ENCODE measurements at places on chromosomes 7 and 10.

- no peak for DNase-seq
Measured at GRCh38 chr10:122992031-122992585, 11.9 kb downstream of the PSTK start.

GRCh38 chr7:89002981-89003956 lies 207.7 kb upstream of the TEX47 start:
- DNase-seq: no peak

- DNase-seq: no peak
Measured at GRCh38 chr10:124493214-124493882, 31.7 kb downstream of the LHPP start.

DNA sequence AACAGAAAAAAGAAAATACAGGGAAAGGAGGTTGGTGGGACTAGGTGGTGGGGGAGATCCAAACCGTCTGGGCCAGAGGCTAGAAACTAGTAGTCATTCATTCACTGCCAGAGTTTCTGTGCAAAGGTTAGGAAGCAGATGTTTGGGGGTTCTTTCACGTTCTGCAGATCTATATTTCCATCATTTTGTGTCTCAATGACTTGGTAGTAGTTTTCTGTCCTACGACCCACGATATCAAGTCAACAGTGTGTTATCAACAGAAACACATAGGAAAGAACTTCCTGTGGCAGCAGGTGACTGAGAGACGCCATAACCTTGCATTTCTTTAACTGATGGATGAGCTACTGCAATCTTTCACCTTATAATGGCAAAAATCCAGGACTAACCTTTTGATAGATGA lies 1.8 kb downstream of the CEP55 start:
- no peak for DNase-seq

GRCh38 chr7:66517212-66517909 lies 111.3 kb upstream of the KCTD7 start:
- DNase-seq: no peak

GRCh38 chr10:17622061-17622460 lies 4.9 kb upstream of the HACD1 start:
- DNase-seq: no peak

DNA sequence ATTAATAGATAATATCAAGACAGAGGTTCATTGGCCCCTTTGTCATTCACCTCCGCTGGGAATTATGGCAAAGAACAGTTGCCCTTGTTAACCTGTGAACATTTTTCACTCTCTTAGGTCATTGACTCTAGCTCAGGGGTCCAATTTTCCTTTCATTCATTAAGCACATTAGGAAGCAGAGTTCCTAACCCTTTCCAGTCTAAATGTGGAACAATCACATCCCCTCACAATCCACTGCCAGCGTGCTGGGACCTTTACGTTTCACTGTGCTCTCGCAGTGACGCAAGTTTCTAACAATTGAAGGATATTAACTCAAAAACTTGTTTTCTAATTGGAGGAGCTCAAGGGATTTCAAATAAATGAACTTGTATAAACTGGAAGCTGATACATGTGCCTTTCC lies 79.3 kb upstream of the MEOX2 start:
- no peak for DNase-seq

DNA sequence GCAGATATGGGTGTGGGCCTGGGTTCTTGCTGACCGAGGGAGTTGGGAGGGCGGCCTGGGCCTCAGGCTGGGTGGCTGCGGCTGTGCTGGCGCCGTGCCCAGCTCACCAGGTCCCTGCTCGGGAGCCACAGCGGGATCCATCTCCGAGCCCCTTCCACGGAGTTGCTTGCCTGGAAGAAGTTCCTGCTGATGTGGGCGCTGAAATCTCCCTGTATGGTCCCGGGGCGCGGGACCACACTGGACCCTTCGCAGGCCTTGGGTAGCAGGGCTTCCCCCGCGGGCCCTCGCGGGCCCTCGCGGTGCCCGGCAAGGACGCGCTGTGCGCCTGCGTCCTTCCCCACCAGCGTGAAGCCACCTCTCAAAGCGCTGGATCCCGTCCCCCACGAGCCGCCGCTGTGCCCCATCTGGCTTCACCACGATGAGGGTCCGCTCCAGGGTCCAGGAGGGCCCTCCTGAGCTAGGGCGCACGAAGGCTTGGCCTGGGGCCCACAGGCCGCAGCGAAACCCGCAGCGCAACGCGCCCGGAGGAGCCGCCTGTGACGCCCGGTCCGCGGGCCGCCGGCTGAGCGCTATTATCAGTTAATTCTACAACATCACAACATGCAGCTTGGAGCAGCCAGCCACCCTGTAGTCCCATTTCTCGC lies 31.5 kb downstream of the RAB19 start:
- DNase-seq: no peak

GRCh38 chr7:50262446-50262845 lies 42.1 kb upstream of the IKZF1 start:
- DNase-seq: no peak

- no peak for DNase-seq
Measured at GRCh38 chr7:129341212-129341611, 93.0 kb upstream of the STRIP2 start.

- DNase-seq: no peak
Measured at GRCh38 chr7:120709252-120709971, 148.5 kb downstream of the TSPAN12 start.

- no peak for DNase-seq
Measured at GRCh38 chr10:27949528-27950241, 49.2 kb downstream of the ODAD2 start.

- no peak for DNase-seq
Measured at GRCh38 chr7:380711-381210, 90.8 kb downstream of the FOXL3 start.

DNA sequence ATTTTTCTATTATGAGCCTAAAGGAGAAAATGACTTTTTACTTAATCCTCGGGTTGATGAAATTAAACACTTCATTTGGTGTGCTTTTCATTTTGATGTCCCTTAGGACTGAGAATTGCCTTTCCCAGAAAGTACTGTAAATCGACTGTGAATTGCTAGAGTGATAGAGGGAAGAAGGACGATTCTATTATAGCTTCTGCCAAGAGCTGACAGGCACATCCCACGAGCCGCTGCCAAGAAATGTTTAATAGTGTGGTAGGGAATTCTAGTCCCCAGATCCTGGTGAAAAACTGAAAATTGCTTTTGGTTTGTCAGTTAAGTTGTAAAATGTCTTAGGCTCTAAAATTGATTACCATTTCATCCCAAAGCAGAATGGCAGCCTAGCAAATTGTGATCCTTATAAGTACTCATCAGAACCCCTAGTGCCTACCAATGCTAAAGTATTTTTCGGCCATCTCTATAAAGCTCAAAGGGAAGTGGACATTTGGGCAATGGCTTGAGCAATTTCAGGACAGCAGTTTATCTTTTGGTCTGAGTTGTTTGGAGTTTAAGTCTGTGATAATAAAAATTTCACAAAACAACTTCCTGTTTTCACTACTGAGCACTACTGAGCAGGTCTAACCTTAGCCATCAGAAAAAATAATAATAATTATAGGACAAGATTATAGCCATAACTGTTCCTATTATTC lies 44.6 kb upstream of the HYCC1 start:
- no peak for DNase-seq

DNA sequence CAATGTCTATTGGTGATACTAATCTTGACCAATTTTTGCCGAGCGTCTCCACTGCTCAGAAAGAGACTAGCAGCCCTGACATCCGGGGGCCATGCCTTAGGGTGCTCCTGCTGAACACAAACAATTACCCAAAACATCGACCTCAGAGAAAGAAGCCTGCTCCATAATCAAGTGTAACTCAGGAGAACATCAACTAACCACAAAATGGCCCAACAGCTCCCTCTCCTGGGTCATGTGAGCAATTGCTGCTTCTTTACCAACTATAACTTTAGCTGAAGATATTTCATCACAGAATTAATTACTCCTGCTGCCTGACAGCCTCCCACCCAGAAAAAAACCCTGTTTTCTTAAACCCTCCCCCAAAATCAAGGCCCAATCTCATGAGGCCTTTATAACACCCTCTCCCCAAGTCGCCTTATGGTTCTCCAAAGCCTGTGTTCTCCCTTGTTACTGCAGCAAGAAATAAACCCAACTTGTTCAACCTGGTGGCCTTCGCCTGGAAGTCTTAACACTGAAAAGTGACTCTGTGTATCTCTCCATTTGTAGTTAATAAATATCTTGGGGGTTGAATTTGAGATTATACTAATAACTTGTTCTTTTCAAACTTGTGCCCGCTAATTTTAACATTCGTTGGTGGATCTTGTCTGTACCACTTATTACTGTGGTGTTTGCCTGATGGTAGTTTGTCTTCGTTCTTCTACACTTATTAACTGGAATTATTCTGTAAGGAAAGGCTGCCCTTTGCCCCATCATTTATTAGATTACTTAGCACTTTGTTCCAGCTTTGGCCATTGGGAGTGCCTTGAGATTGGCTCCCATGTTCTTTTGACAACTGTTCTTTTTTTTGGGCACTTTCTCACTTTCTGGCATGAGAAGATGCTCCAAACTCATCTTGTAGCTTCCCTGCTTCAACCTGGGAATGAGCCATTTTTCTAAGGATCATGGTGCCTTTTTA lies 21.2 kb upstream of the RAMP3 start:
- peak; percentile 52 for DNase-seq

GRCh38 chr7:157459966-157460365 lies 123.2 kb downstream of the DNAJB6 start:
- DNase-seq: no peak

DNA sequence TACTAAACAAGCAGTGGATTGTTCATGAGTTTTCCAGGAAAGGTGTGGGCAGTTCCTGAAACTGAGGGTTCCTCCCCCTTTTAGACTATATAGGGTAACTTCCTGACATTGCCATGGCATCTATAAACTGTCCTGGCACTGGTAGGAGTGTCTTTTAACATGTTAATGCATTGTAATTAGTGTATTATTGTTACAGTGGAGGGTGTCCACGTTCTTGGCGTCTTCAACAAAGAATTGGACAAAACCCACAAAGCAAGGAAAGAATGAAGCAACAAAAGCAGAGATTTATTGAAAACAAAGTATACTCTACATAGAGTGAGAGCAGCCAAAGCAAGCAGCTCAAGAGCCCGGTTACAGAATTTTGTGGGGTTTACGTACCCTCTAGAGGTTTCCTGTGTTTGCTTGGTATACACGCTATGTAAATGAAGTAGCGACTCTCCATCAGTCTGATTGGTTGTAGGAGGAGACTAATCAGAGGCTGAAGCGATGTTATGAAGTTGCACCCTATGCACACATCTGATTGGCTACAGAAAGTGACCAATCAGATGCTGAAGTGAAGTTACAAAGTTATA lies 175.2 kb downstream of the NSUN6 start:
- no peak for DNase-seq

GRCh38 chr7:34787586-34787985 lies 129.6 kb downstream of the NPSR1 start:
- no peak for DNase-seq

- no peak for DNase-seq
Measured at GRCh38 chr7:17663061-17663675, 277.1 kb downstream of the SNX13 start.

DNA sequence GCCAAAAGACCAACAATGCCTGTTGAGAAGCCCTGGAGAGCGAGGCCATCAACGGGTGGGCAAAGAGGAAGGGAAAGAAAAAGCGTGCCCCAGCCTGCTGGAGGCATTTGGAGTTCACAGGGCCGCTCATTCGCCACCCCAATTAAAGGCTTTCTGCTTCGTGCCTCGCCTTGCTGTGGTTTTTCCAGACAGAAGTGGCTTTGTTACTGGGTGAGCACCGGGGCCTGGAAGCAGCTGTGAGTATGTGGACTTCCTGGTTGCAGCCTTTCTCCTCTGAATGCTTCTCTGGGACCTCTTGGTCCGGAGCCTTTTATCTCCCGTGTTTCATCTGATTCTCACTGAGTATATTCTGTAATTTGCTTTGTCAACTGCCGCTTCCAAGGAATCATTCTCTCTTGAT lies 118.1 kb upstream of the EGR2 start:
- DNase-seq: no peak

DNA sequence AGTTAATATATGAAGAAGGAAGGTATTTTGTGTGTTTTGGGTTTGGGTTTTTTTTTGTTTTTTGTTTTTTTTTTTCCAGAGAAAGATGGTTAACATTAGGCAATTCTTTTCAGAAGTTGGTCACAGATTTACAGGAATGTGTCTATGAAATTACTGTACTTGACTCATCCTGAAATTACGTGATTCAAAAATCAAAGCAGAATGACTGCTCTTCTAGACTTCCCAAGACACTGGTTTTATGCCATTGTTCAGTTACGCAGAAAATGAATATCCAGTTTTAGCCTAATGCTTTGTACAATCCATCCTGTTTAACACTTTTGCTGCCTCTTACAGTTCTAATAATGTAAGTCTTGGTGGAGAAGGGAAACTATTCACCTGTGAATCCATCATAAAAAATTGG lies 39.7 kb upstream of the CELF2 start:
- DNase-seq: no peak

DNA sequence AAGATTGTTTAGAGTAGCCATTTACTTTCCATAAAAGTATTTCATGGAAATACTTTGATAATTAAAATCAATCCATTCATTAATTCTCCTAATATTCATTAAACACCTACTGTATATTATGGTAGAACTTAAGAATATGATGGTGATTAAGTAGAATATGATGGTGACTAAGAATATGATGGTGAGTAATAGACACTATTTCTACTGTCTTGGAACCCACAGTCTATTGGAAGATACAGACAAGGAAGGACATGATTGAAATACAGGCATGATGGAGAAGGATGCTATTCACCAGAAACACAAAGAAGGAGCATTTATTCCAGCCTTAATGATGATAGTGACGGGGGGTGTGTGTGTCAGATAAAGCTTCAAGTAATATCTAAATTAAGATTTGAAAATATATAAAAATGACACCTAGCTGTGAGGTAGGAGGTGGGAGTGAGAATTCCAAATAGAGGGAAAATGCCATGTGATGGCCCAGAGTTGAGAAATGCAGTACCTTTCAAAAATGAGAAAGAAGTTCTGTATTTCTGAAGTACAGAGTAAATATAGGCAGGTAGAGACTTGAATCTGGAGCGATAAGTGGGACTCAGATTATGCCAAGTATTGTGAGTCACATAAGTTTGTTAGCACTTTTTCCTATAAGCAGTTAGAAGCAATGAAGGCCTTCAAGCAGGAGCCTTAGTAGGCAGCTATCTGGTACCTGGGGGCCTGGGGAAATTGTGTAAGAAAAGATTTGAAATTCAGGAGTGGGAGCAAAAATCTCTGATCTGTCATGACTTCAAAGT lies 12.5 kb upstream of the CDK13 start:
- DNase-seq: no peak

DNA sequence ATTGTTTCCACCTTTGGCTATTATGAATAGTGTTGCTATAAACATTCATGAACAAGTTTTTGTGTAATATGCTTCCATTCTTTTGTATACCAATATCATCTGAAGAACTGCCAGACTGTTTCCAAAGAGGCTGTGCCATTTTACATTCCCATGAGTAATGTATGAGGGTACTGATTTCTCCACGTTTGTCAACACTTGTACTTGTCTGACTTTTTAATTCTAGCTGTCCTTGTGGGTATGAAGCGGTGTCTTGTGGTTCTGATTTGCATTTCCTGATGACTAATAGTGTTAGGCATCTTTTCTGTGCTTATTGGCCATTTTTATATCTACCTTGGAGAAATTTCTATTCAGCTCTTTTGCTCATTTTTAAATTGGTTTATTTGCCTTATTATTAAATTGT lies 52.8 kb downstream of the LSMEM1 start:
- no peak for DNase-seq

GRCh38 chr10:132102071-132102716 lies 36.4 kb downstream of the JAKMIP3 start:
- no peak for DNase-seq
